Mesendoderm (in vitro differentiated cells): ENCODE measurements at places on chromosomes 4 and X.

GRCh38 chrX:30241724-30242415 is at the start of gene MAGEB4:
Gene MAGEB4, plus strand, starts transcription at chrX:30242000. Its CDS starts 136 bp downstream, at chrX:30242136.
- DNase-seq, result peak; percentile 49

DNA sequence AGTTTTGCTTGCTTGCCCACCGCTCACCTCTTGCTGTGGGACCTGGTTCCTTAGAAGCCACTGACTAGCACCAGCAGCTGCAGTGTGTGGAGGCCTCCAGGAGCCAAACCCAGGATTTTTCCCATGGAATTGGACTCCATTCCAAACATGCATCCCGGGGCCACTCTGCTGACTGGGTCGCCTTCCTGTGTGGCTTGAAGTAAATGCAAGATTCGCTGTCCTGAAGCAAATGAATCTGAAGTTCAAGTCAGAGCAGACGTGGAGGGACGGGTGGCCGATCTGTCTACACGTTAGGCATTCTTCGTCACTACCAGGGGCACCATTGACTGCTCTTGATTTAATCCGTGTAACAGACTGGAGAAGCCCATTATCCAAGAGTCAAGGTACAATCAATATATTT is 109.0 kb downstream of the SHOX start:
- no peak for DNase-seq

DNA sequence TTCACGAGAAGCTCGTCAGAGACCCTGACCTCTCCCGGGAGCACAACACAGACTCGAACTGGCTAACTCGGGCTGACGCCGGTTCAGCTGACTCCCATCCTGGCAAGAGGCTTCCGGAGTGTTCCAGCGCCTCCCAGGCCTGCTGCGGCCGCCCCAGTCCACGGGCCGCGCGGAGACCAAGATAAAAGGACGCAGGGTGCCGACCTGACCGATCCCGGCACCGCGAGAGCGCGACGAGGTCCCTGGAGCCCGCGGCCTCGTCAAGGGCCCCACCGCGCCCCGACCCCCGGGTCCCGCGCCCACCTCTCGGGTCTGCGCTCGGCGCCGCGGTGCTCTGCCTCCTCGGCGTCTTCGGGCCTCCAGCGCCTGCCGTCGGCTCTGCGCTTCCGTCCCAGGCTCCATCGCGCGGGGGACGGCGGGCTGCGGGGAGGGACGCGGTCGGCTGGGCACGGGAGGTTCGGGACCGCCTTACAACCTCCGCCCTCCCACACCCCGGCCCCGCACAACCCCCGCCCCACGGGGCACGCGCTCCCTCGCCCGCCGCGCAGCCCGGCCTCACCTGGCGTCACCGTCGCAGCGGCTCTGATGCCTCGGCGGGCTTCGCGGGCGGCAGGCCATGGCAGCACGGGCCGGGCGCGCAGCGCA is 426 bp downstream of the SLBP start:
- DNase-seq, result peak; percentile 54

DNA sequence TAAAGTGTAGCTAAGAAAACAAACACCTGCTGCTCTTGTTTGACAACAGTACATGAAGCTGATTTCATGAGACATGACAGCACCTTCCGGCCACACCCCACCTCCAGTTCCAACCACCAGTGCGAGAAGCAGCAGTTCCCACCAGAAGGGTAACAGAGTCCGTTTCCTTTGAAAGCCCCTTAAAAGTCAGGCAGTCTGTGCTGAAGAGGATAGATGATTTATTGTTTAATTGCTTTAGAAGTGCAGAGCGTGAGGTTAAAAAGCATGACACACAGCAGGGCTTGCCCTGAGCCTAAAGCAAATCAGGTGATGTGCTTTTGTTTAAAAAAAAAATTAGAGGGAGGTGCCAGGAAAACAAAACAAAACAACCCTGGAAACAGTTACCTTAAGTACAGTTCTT is 82.6 kb downstream of the HADH start:
- no peak for DNase-seq

DNA sequence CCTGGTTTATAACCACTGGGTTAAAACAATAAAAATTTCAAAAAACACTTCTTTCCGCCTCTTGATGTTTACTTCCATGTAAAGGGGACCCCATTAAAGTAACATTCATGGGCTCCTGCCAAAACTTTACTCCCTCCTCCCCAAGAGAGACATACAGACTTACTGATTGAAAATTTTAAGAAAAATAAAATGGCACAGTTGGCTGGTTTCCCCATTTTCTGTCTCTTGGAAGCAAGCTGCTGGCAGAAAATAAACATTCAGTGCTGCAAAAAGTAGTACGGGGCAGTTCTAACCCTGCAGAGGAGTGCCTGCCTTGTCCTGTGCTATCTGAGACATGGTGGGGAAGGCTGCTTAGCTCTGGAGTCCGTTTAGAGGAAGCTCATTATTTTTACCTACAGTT is 187.3 kb upstream of the INTU start:
- DNase-seq, result no peak

GRCh38 chrX:20139966-20140365 is 1.7 kb downstream of the EIF1AX start:
- no peak for DNase-seq

- no peak for DNase-seq
Observed at GRCh38 chrX:112786076-112786475, 54.6 kb downstream of the AMOT start.

- no peak for DNase-seq
Observed at GRCh38 chr4:16524911-16525554, 298.8 kb upstream of the TAPT1 start.

- no peak for DNase-seq
Observed at GRCh38 chr4:26905172-26905571, 44.5 kb downstream of the STIM2 start.

GRCh38 chr4:100391863-100392262 is 126.0 kb downstream of the EMCN start:
- no peak for DNase-seq

GRCh38 chrX:48942895-48943294 is 14.5 kb downstream of the OTUD5 start:
- no peak for DNase-seq

DNA sequence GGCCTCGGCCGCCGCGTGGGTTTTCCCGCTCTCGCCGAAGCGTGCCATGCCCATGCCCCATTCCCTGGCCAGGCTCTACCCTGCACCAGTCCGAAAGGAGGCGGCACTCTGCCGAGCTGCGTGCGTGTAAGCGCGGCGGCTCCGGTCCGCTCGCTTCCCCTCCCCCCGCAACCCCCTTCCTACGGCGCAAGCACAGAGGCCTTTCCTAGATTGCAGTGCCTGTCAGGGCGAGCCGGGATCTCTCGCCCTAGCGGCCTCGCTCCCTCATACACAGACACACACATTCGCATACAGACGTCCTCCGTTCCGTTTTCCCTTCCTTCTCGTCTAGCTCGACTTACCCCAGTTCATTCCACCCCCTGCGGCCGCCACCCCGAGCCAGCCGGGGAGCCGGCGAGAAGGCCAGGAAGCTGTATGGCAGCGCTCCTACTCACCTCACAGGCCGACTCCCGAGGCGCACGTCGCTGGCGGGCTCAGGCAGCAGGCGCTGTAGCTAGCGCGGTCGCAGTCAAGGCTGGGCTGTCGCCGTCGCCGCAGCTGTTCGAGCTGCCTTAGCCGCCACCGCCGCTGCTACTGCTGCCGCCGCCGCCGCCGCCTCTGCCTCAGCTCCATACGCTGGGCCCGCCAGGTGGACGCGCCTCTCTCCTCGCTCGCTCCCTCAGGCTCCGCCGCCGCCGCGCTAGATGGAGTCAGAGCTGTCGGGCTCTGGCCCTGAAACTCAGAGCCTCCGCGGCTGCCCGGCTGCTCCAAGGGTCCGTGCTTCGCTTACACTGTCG is 615 bp downstream of the NEXMIF start:
- peak; percentile 82 for DNase-seq

DNA sequence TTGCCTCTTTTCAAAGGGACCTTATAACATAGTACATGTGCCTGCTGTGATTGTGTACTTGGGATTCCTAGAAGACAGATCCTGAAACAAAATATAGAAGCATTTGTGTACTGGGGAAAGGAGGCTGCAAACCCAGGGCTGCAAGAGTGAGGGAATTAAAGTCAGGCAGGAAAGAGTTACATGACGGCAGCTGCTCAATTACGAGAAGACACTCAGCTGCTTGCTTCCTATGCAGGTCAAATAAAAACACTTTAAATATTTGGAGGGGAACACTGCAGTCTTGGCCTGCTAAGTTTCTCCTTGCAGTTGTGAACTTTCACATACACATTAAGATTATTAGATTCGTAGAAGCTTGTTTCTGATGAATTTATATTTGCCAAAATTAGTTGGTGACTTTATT is 191.9 kb upstream of the CXCL13 start:
- no peak for DNase-seq

DNA sequence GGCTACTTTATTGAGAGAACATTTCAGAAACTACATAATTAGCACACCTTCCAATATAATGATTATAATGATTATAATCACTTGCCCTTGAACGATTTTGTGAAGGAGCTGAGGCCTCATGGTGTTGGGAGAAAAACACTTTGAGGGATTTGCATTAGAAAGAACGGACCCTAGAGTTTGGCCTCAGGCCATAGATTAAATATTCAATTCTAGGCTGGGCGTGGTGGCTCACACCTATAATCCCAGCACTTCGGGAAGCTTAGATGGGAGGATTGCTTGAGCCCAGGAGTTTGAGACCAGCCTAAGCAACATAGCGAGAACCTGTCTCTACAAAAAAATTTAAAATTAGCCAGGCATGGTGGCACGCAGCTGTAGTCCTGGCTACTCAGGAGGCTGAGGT is 12.9 kb upstream of the PRKG2 start:
- DNase-seq, result peak; percentile 28

DNA sequence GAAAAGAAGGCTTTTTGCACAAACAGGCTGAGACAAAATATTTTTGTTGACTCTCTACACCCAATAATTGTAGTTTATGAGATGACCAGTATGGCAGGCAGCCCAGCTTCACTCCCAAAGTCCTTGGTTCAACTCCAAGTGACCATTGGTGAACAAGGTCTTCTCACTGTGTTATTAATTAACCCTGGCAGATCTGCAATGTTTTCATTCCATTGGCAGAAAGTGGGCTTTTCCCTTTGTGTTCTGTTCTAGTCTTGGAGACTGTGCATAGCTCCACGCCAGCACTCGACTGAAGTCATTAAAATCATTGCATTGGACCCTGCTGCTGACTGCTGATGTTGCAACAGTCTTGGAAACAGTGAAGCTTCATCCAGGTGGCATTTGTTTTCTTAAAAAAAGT is 277.3 kb upstream of the HAND2 start:
- DNase-seq, result no peak

- no peak for DNase-seq
Observed at GRCh38 chrX:681989-682388, 51.4 kb downstream of the SHOX start.

DNA sequence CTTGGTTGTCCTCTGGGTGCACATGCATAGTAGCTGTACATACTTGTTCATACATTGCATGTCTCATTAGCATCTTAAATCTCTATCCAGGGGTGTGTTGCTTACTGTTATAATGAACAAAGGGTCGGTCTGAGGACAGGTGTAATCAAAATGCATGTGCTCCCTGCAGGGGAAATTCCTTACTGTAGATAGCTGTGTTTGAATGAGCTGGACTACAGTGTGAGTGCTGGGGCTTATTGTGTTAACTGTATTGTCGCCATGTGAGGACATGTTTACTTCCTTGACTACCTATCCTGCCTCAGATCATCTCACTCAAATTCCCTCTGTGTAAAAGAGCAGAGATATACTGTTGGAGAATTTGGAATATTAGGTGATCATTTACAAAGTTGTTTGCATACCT is 98.7 kb downstream of the KLHL34 start:
- peak; percentile 56 for DNase-seq

DNA sequence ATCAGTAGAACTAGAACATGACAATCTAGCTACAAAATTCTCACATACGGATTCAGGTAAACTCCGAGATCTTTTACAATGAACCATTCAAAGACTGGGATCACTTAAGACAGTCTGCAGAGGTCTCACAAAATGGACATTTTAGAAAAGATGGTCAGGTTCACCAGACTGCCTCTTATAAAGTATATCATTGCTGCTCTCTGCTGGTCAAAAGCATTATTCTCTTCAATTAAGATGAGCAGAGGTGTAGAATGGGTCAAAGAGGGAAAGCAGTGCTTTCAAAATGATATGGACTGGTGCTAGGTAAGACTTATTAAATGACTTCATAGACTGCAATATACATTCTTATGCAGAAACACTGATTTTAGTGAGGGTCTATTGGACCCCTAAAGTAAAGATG is 434.7 kb downstream of the PACRGL start:
- DNase-seq, result peak; percentile 51

DNA sequence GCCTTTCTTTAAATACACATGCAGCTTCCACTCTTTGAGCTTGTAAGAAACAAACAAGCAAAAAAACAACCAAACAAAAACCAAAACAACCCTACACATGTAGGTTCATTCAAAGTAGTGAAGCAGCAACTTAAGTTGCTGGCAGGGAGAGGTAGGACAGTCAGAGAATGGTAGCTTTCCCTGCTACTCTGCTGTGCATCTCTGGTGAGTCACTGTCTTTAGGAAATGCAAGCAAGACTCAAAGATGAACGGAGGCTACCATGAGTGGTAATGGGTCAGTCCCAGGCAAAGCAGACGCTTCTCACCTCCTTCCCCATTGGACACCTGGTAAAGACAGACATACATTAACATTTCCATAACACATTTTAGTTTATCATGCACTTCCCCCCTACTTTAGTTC is 43.2 kb downstream of the PGRMC2 start:
- no peak for DNase-seq

GRCh38 chr4:40976343-40976742 is 226.6 kb downstream of the NSUN7 start:
- DNase-seq, result peak; percentile 63

DNA sequence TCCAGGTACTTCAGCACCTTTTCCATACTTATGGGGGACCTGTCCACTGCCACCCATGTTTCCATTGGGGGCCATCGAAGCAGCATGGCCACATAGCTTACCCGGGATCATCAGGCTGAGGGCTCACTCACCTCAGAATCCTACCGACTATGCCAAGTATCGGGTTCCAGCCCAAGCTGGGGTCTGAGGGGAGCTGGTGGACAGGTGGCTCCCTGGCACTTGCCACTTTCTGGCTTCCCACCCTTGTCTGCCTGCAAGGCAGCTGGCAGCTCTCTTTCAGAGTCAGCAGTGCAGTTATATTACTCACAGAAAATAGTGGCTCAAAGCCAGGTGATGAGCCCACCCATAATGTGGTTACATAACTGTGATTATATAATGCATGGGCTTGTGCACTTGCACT is 1153.8 kb downstream of the STIM2 start:
- no peak for DNase-seq

GRCh38 chrX:155048977-155049619 is 21.8 kb downstream of the CMC4 start:
- DNase-seq, result peak; percentile 78

- DNase-seq, result no peak
Observed at GRCh38 chr4:163895378-163896005, 401.0 kb downstream of the TMA16 start.

- DNase-seq, result no peak
Observed at GRCh38 chr4:127007305-127007704, 625.5 kb upstream of the INTU start.
